ENCODE measurements at places on chromosomes 5 and 9. TPM values are rescaled to one million over a fixed set of nuclear protein-coding genes. Genes with fewer than 3 reads are reported as not detected.

The CD72 gene
- 27.0 TPM for total RNA-seq

DNA sequence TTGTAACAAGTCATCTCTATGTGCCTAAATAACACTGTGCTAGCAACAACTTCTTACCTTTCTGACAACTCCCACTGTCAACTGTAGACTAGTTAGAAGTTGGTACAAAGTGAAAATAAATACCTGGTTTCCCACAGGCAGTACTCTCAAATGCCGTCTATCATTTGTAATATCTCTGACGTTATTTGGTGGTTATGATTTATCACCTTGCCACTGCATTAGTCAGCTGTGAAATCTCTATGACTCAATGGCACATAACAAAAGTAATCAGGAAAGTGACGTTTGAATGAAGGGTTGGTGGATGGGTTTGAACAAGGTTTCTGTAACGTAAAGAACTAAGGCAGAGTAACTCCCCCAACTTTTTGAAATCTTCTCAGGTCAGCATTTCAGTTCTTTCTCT, 592.3 kb downstream of the MAT2B start:
- DNase-seq = no peak

- no peak for DNase-seq
These were observed 167.7 kb downstream of the AOPEP start for GRCh38 chr9:94894094-94894699.

DNA sequence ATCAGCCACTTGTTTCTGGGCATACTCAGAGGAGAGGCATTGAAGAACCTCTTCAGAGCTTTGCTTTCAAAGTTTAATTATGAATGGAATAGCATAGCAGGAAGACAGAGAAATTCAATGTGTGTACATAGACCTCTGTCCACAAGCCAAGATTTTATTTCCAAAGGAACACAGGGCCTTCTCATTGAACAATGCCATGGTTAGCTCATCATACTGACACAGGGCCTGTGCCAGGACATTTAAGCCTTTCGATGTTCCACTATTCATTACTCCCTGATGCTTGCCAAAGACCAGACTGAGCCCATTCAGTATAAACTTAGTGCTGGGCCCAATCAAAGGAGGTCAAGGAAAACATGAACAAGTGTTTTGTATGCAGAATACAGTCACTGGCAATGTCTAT, 280.8 kb downstream of the FBXL17 start:
- no peak for DNase-seq

The TCF7 gene
- total RNA-seq = 158 TPM
